ENCODE measurements at places on chromosomes 4 and X. TPM values are rescaled to one million over a fixed set of nuclear protein-coding genes. Genes with fewer than 3 reads are reported as not detected.

Gene ATP8A1
- 0.12 TPM for polyA plus RNA-seq

Gene XG
- not detected for polyA plus RNA-seq

Gene SOWAHB
- not detected for polyA plus RNA-seq

Gene TNIP3
- polyA plus RNA-seq = 0.10 TPM

Gene ACTRT1
- not detected for polyA plus RNA-seq
